ENCODE measurements at places on chromosomes 5 and 9. TPM values are rescaled to one million over a fixed set of nuclear protein-coding genes. Genes with fewer than 3 reads are reported as not detected.

DNA sequence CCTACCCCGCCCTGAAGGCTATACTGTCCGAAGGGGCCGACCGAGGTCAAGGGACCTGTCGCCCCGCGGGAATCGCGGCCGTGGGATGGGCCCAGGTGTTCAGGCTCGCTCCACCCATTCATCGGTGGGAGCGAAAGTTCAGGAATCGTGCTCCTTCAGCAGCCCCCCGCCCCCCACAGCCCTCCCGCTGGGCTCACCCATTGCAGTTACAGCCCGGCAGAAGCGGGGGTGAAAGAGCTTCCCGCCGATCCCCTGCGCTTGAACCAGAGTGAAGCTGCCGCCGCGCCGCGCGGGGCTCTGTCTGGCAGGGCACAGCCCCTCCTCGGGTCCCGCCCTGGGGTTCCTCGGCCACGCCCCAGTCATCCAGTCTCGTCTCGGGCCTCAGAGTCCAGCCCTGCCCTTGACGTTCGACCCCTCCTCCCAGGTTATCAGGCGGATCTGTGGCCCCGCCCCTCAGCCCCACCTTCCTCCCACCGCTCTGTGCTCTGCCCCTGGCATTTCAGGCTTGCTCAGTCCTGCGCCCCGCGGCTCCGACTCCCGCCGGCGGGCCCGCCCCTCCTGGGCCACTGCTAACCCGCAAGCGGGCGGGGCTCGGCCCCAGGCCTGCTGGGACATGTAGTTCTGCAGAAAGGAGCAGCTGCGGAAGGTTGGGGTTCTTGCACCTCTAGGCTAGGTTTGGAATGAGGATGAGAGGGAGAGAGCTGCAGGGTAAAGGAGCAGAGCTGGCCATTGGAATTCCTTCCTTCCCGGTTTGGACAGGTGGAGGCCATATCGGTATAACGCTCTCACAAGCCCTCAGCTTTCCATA, at the start of gene MYORG:
Gene MYORG, minus strand, starts transcription at position 303 of the 808 bp plus-strand sequence. CDS start 3,955 bp downstream, outside the sequence.
- DNase-seq: peak; percentile 86

DNA sequence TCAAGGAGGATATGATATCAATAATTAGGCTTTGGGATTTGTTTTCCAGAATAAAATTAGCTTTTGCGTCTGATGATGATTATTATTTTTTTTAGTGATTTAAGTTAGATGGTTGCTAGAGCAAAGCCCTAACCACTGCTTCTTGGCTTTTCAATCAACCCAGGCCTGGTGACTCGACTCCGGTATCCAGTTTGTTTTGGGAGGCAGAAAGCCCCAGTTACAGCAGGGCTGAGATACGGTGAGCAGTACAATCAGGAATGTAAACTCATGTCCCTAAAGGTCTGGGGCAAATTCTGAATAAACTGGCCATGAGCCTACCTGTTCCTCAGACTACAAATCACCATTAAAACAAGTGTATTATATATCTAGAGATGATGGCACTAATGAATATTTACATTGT, 24.4 kb upstream of the CYFIP2 start:
- no peak for DNase-seq

GRCh38 chr5:55533521-55534435, 986 bp downstream of the PLPP1 start:
- DNase-seq: no peak

GRCh38 chr5:158888206-158888605, 211.5 kb downstream of the EBF1 start:
- no peak for DNase-seq

- DNase-seq: no peak
Measured at GRCh38 chr9:120382453-120382852, 197.5 kb downstream of the CDK5RAP2 start.

- no peak for DNase-seq
Measured at GRCh38 chr9:93128011-93128714, 5.9 kb downstream of the NINJ1 start.

GRCh38 chr9:114524247-114524681, 19.0 kb upstream of the WHRN start:
- no peak for DNase-seq

DNA sequence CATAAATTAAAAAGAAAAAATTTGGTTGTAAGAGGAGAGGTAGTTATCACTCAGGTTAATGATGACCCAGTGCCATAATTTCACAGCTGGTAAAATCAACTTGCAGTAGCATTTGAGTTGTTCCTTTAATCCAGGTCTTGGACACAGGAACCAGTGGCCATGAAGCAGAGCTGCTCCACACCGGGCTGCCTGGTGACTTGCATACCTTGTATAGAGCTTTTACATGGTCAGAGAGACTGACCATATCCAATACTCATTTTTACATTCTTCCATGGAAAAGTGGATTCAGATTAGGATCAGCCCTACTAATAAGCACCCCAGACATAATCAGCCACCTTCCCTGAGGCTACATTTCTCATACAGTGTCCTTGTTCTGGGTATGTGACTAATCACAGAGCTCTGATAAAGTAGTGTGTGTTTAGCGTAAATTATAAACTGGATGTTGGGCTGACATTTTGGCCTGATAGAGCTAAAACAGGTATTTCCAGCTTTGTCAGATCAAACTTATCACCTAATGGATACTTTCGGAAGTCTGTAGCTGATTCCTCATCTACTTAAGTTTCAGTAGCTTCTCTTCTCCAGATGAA, 77.0 kb upstream of the ZSWIM6 start:
- no peak for DNase-seq

DNA sequence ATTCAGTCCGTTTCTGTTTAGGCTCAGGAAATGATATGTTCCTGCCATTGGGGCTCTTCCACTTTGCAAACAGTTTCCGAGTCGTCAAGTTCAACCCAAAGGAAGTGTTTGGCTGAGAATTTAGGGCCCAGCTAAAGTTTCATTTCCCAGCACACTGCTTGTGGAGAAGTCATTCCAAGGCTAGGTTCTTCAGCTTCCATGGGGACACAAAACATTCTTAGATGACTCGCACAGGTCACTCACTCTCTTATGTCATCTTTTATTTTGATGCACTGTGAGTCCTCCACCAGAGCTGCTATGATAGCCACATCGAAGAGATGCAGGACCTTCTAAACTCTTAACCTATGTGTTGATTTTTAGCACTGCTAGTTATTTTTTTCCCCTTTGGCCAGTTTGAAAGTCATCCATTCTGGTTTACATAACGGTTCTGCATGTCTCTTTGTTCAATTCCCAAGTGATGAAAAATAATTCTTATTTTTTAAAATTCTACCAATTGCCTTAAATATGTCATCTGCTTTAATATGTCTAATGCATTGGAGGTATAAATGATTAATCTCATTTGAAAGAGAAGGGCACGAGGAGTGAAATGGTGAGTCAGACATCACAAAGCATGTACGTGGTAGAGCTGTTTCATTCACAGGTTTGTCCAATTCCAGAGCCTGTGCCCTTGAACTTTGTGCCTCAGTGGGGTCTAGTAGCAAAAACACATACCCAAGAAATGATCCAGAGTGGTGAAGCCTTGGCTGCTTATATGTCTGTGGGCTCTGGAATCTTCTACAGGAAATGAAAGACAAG, 84.3 kb downstream of the ZNF462 start:
- no peak for DNase-seq

- no peak for DNase-seq
Measured at GRCh38 chr5:145280806-145281205, 554.3 kb downstream of the PRELID2 start.

DNA sequence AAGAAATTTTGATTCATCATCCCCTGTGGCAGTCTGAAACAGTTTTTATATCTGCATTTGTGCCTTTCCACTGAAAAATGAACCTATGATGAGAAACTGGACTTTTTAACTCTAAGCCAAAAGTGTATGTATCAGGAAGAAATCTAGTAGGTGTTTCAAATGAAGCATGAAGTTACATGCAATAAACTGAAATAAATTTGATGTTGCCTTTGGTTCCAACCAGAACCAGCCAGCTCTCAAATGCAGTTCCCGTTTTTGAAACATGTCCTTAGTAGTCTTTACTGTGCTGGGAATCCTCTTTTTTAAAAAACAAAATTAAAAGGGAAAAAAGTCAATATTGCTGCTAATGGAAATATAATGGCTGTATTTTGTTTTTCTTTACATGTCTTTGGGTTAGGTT, 43.9 kb downstream of the HACD4 start:
- no peak for DNase-seq

DNA sequence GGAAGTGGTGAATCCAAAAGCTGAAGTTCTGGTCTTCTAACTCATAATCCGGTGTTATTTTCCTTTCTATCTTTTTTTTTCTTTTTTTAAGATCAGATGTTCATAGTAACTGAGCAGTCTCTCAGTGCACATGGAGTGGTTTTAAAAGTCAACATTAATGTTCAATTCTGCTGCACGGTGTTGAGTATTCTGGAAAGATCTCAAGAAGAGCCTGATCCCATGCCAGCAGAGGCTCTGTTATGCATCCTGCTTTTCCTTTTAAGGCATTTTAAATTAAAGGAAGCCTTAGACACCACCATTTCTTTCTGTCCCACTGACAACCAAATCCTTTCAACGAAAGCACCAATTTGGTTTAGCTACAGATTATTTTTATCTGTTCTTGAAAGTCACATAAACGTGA, 33.4 kb downstream of the SEMA5A start:
- no peak for DNase-seq

GRCh38 chr5:16992444-16992843, 56.4 kb upstream of the MYO10 start:
- no peak for DNase-seq

GRCh38 chr5:33641744-33642505, 201.2 kb downstream of the TARS1 start:
- no peak for DNase-seq

DNA sequence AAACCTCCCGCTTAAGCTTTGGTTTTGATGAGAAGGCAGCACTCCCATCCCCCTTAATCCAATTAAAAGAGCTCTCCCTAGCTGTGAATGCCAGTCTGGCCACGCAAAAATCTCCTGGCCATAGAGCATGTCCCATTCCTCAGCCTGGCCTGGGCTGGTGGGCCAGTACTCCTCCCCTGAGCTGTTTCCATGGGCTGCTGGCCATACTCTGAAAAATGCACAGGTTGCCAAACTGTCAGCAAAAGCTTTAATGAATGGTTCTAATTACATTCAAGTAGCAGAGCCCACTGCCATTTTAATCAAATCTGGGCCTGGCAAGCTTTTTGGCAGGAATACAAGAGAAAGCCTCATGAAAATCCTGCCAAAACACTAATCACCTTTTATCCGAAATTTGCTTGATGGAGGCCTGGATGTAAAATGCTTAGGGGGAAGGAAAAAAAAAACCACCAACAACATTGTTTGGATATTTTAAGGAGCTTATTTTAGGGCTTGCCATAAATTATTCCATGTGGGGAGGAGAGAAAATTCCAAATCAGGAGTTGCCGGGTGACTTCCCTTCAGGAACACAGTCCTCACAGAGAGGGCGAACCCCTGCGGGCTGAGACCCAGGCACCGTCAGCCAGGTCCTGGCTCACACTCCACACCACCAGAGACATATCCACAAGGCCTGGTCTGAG, 243.3 kb downstream of the SEC61B start:
- DNase-seq: no peak

DNA sequence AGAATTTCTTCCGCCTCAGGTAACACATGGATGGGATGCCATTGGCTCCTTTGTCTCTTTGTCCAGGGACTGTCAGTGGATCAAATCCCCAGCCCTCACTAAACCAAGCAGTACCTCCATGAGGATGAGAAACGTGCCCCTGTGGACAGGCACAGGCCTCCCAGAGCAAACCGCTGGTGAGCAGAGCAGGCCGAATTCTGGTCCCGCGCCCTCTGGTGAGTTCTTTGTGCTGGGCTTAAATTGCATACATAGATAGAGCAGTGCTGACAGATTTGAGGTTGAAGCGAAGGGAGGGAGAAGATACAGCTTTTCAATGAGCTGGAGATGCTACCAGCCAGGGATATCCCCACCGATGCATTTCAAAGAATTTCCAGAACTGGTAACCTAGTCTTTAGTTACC, 143.8 kb downstream of the HSD17B3 start:
- no peak for DNase-seq

DNA sequence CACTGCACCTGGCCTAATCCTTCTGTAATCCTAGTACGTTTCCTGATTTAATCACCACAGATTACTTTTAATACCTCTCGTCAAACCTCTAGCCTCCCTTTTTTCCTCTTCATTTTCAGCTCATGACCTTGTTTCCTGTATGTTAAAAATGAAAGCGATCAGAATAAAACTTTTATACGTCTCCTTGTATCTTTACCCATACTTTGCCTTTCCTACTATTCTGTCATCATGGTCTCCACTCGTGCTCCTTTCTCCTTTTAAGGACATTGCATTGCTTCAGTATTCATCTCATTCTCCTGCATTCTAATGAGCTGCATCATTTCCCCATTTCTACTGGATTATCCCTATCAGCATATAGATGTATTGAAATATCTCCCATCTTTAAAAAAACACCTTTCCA, 8.5 kb downstream of the CDC42SE2 start:
- DNase-seq: no peak

- no peak for DNase-seq
Measured at GRCh38 chr9:127927988-127928675, 2.4 kb downstream of the PIP5KL1 start.

DNA sequence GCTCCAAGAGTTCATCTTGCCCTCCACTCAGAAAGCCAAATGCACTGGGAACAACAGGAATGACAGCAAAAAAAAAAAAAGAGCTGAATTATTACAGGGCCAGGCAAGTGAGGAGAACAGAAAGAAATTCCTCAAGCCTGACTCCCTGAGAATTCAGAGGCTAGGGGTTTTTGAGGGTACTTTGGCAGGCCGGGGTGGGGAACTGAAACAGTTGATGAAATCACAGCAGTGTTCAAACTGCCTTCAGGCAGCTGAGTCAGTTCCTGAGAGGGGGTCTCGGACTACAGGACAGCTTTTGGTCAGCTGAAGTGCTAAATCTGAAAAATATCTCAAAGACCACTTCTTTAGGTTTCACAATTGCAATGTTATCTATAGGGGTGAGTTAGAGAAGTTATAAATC, 419.4 kb downstream of the SEMA5A start:
- DNase-seq: no peak

- DNase-seq: no peak
Measured at GRCh38 chr9:110103257-110103656, 104.7 kb downstream of the C9orf152 start.

DNA sequence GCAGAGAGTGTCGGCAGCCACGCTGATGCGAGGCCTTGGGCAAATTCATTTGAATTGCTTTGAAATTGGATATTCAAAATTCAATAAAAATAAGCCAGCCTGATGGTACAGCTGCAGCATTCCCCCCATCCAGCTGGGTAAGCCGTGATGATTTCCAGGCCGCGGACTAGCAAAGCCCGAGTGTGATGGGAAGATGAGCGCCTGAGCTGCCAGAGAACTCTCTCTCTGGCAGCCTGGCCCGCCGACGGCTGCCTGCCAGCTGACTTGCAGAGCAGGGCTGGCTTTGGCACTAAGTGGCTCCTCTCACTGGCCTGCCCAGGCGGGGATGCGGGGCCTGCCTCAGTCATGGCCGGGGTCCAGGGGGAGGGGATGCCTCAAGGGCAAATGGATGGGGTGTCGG, 268.3 kb upstream of the WWC1 start:
- DNase-seq: no peak

The ZBTB6 gene
- total RNA-seq: 7.4 TPM

The RLN1 gene
- total RNA-seq: not detected

The RNF145 gene
- total RNA-seq: 102 TPM

The OGN gene
- not detected for total RNA-seq

The BNC2 gene
- total RNA-seq: 20.1 TPM

The TSSK1B gene
- total RNA-seq: not detected

The CHD1 gene
- 50.5 TPM for total RNA-seq

The MTREX gene
- total RNA-seq: 54.4 TPM

Measured in endothelial cell (in vitro differentiated cells).